ENCODE measurements at places on chromosomes 6 and 20. TPM values are rescaled to one million over a fixed set of nuclear protein-coding genes. Genes with fewer than 3 reads are reported as not detected.

Gene BNIP5
- total RNA-seq, result not detected

Gene FAM83B
- total RNA-seq, result 12.2 TPM

Gene GGTLC1
- total RNA-seq, result not detected

Gene SIRPB1
- total RNA-seq, result 0.93 TPM

Gene ENPP1
- total RNA-seq, result 7.2 TPM

Gene ERVFRD-1
- 0.23 TPM for total RNA-seq

Gene FITM2
- 3.6 TPM for total RNA-seq

Gene NOTCH4
- 2.5 TPM for total RNA-seq

Gene MUCL3
- not detected for total RNA-seq

DNA sequence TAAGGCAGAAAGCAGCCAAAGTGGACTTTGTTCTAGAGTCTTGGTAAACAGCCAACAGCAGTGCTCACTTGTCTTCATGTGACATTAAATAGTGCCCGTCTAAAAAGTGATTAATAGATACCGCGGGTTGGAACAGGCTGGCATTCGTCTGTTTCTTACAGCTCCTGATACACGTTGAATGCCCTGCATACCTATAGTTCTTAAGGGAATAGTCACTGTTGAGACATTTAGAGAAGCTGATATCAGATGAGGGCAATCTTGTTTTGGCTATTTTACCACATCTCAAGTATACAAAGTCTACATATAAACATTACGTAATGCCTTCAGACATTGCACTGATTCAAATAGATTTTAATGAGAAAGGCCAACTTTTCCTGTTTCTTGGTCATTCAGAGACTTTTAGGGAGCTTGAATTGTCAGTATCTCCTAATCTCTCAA is 374.9 kb upstream of the FLRT3 start:
- H3K27me3 ChIP-seq, result no peaks in the 10 kb centered on the region
- H3K27ac ChIP-seq, result peak overlapping the region; percentile 97
- no peaks in the 10 kb centered on the region for H3K36me3 ChIP-seq
- no peak for DNase-seq
- H3K4me3 ChIP-seq, result no peak overlapping the region
- H3K4me1 ChIP-seq, result peaks cover 70% of the 10 kb centered on the region

GRCh38 chr20:56630506-56631317 is 1.6 kb downstream of the TFAP2C start:
- peak; percentile 27 for DNase-seq
- H3K27ac ChIP-seq, result no peak overlapping the region
- H3K4me1 ChIP-seq, result peaks cover 46% of the 10 kb centered on the region
- peaks cover 81% of the 10 kb centered on the region for H3K27me3 ChIP-seq

- no peaks in the 10 kb centered on the region for H3K36me3 ChIP-seq
- no peak for DNase-seq
- peaks cover 27% of the 10 kb centered on the region for H3K4me1 ChIP-seq
- peak overlapping the region; percentile 87 for H3K27ac ChIP-seq
- peaks cover 5% of the 10 kb centered on the region for H3K27me3 ChIP-seq
Measured at GRCh38 chr6:90298459-90299053, 1.9 kb upstream of the BACH2 start.

DNA sequence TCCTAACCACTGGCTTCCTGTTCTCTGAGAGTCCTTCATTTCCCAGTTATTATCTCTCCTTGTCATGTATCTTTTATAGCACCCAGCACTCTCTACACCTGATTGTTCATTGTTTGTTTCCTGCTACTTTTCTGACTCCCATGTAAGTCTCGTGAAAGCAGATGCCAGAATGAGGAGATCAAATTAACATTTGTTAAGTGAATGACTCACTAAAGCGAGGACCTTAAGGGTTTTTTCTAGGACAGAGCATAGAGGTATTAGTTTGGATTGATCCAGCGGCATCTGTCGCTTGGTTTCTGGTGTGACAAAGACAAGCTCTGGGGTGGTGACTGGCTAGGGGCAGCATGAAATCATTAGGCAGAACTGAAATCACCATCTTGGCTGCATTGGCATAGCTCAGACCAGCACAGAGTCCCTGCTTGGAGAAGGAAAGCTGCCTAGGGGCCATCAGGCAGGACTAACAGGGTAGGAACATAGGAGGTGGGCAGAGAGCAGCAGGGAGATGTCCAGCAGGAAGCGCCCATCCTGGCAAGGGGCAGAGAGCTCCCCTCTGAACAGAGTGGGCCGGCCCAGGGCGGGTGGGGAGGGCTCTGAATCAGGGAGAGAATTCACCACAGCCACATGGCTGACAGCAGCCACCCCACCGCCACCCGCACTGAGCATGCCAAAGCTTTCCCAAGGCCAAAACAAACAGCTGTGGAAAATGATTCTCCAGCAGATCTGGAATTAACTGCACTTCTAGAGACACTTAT is 97.1 kb upstream of the CEP85L start:
- no peak overlapping the region for H3K27ac ChIP-seq
- peaks cover 5% of the 10 kb centered on the region for H3K4me1 ChIP-seq
- H3K36me3 ChIP-seq, result no peaks in the 10 kb centered on the region
- H3K27me3 ChIP-seq, result peaks cover 3% of the 10 kb centered on the region
- H3K4me3 ChIP-seq, result no peak overlapping the region

- DNase-seq, result no peak
- H3K36me3 ChIP-seq, result no peaks in the 10 kb centered on the region
- no peaks in the 10 kb centered on the region for H3K27me3 ChIP-seq
- H3K4me1 ChIP-seq, result peaks cover 15% of the 10 kb centered on the region
- H3K27ac ChIP-seq, result no peak overlapping the region
- no peak overlapping the region for H3K4me3 ChIP-seq
Measured at GRCh38 chr20:51385646-51386530, 156.6 kb downstream of the NFATC2 start.

DNA sequence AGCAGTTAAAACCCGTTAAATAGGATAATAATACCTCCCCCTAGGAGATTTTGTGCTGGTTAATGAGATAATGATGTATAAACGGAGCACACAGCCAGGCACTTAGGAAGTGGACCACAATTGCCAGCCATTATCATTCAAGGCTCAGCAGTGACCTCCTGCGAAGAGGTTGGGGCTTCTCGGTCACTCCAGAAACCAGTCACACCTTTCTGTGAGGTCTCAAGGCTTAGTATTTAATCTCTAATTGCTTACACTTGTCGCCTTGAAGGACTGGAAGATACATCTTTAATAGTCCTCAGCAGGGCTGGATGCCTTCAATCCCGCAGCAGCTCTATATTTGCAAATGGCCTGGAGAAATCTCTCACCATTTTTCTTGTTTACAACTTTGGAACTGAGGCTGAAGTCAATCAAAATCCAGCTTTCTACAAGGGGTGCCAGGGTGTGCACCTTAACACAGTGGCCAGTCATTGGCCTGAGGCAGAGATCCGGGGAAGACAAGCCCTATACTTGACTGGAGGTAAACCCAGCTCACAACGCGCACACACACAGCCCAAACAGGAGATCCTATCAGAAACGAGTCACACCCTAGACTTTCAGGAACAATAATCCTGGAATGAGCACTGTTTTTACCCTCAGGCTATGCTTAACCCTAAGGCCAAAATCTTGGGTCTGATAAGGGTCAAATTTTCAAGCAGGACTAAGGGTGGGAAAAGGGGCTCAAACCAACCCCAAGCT is 1.2 kb downstream of the POU5F1 start:
- no peak overlapping the region for H3K27ac ChIP-seq
- peaks cover 42% of the 10 kb centered on the region for H3K27me3 ChIP-seq
- H3K4me1 ChIP-seq, result no peaks in the 10 kb centered on the region

DNA sequence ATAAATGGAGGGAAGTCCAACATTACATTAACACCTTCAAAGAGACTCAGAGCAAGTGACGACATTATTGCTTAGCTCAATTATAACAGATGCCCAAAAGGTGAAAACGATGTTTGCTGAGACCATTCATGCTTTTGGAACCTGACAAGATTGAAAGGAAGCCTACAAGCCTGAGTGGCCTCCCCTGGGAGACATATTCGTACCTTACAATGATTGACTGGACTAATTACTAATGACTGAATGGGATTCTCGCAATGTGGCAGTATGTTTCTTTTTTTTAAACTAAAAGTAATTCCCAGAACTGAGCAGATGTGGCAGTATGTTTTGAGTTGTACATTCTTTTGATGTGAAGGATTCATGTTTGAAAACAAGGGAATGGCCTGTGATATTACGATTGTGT is 49.9 kb downstream of the VEGFA start:
- no peaks in the 10 kb centered on the region for H3K36me3 ChIP-seq
- no peak for DNase-seq
- peaks cover 6% of the 10 kb centered on the region for H3K27me3 ChIP-seq
- H3K4me3 ChIP-seq, result no peak overlapping the region
- no peak overlapping the region for H3K27ac ChIP-seq

DNA sequence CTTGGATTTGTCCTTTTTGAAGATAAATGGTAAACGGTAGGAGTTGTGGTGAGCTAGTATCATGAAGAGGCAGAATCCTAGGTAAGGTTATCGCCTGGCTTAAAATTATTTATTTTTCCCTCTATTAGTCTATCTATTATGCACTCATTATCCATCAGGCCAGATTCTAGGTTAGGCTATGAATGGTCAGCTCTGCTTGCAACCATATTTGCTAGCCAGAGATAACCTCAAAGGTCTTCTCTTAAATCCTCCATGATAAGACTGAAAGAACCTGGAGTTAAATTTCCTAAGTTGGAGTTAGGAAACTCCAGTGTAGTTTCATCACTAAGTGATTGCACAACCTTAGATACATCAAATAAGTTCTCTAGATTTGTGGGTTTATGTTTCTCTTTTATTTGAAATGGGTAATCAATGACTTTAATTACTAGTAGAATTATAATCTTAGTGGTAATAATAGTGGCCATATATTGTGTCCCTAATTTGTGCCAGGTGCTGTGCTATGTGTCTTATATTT is 302.1 kb upstream of the RUNX2 start:
- H3K27me3 ChIP-seq, result no peaks in the 10 kb centered on the region
- no peak for DNase-seq
- H3K36me3 ChIP-seq, result peaks cover 11% of the 10 kb centered on the region
- peaks cover 2% of the 10 kb centered on the region for H3K4me1 ChIP-seq
- no peak overlapping the region for H3K4me3 ChIP-seq

DNA sequence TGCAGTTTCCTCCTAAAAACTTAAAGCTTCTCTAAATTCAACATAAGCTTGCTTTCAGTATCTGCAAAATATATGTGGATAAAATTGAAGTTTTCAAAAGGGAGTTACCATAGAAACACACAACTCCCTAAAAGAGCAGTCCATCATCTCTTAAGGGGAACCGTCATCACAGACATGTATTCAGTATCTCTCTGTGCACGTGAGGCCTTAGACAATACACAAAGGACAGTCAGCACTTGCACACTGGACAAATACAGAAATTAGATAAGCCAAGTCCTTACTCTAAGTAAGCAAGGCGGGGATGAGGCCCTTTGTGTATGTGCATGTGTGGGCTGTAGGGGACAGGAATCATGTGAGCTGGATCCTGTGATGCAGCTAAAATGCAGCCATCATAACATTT is 136.6 kb downstream of the BACH2 start:
- no peak for DNase-seq
- H3K36me3 ChIP-seq, result no peaks in the 10 kb centered on the region
- H3K4me1 ChIP-seq, result peaks cover 58% of the 10 kb centered on the region
- H3K27me3 ChIP-seq, result no peaks in the 10 kb centered on the region

DNA sequence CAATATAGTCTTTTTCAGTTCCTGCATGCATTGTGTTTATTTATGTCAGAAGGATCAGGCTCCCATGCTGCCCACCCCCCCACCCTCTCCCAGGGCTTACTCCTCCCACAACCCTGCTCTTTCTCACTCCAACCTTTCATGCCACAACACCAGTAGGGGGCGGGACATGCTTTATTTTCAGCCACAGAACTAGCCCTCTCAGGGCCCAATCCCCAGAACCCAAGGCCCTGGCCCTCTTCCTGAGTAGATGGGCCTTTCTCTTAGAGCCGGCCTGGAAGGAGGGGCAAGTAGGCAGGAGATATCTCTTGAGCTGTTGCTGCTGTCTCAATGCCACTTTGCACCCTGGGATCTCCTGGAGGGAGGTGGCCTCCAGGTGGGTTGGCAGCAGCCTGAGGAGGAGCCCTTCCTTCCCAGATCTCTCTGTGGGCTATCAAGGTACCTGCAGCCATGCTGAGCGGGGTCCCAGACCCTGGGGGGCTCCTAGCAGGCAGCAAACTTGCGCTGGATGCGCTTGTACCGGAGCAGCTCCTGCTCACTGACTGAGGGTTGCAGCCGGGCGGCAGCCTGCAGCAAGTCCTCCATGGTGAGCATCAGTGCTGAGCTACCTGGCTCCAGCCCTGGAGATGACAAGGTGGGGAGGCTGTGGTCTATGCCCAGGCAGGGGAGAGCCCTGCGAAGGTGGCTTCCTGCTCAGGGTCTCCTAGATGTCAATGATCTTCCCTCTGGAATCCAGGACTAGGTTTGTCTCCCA is 3.5 kb downstream of the GNMT start:
- peaks cover 13% of the 10 kb centered on the region for H3K4me1 ChIP-seq
- H3K36me3 ChIP-seq, result peaks cover 21% of the 10 kb centered on the region
- peaks cover 29% of the 10 kb centered on the region for H3K27me3 ChIP-seq

All from mesothelial cell of epicardium (in vitro differentiated cells).